H1 (cell line): ENCODE measurements at places on chromosomes 12 and 14.

DNA sequence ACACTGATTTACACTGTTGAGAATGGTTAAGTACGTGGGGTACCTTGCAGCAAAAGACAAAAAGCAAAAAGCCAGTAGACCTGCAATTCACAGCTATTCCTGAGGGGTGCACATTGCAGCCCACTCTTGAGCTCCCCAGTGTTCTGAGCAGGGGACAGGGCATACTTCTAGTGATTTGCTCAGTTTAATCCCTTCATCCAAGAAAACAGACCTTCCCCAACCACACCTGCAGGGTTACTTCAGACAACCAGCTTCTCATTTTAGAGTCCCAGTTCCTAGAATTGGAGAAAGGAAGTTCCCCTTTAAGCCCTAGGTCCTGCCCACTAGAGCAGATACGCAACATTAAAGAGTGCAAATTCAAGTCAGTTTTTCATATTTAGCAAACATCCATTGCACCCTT is 3.6 kb upstream of the WSB2 start:
- no peak for DNase-seq

- no peak for DNase-seq
Observed at GRCh38 chr12:96902076-96902475, 5.0 kb upstream of the NEDD1 start.

DNA sequence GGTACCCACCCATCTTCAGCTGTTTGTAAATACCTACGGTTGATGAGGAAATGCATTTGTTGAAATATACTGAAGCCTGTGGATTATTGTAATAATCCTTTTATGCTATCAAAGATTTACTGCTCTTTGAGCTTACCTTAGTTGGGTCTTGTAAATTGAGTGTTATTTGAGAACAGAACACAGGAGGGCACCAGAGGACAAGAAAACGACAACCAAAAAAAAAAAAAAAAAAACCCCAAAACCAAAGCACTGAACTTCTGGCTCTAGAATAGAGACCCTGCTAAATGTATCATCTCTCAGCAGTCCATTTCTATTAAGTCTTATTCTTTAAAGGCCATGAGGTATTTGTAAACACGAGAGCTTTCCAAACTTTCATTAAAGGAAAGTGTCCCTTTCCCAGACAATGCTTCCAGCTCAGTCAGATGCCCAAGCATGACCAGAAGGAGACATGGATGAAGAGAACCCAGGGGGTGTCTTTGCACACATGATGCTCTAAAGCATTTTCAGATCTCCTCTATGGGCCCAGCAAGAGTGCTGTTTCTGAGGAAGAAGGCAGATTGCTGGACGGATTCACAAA is 763.9 kb downstream of the NRXN3 start:
- DNase-seq, result no peak

DNA sequence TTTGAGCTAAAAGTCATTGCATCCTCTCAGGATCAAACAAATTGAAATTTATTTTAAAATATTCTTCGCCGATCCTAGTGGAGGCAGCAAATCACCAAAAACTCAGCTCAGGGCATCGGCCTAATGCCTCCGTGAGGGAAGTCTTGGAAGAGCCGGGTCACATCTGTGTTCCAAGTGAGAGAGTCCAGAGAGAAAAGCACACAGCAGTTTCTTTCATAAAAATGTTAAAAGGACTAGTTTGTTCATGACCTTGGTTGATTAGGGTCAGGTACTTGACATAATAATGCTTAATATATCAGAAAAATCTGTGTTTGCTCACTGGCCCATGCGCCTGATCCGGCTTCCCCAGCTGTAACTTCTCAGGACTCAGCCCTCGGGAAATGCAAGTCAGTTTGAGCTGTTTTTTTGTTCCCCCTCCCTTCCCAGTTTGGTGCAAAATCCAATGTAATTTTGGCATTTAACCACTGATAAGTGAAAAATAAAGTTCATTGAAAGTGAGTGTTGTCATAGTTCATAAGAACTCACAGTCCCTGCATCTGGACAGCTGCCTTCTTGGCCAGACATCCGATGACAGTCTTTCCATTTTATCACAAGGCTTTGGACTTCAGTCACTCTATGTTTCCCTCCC is 161.7 kb downstream of the CAND1 start:
- no peak for DNase-seq

DNA sequence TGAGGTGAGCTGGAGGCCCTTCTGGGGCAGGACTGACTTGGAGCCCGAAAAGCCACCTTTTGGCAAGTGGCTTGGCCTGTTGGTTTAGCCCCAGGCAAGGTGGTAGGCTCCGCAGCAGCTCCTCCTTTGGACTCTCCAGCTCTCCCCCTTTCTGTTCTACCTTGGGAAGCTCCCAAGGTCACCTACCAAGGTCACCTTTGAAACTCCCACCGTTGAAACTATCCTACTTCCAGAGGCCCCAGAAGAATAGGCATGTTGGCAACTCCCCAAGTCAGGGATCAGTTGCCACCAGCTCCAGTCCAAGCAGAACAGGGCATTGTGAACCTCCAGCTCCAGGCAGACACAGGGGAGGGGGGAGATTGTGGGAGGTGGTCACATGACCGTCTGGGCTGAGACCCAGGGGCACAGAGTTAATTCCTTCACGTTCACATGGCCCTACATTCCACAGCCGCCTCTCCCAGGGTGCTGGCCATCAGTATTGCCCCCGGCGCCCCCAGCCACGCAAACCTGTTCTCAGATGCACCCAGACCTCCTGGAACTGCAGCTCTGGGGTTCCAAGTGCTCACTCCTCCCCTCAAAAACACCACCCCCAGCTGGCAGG is 14.4 kb downstream of the IRF2BPL start:
- no peak for DNase-seq

DNA sequence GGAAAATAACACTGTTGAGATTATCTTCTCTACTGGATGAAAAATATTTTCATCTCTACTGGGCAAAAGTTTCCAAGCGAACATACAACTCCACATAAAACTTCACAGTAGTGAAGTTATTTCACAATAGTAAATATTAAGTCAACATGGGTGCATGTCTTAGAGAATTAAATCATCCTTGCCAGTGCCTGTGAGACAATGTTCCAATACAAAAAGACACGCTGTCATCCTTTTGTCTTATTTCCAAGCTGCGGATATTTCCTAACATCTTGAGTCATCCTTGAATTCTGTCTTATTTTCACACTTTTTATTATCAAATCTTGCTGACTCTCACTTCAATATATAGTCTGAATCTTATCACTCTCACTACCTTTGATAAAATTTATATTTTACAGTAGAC is 142.9 kb upstream of the KITLG start:
- no peak for DNase-seq

DNA sequence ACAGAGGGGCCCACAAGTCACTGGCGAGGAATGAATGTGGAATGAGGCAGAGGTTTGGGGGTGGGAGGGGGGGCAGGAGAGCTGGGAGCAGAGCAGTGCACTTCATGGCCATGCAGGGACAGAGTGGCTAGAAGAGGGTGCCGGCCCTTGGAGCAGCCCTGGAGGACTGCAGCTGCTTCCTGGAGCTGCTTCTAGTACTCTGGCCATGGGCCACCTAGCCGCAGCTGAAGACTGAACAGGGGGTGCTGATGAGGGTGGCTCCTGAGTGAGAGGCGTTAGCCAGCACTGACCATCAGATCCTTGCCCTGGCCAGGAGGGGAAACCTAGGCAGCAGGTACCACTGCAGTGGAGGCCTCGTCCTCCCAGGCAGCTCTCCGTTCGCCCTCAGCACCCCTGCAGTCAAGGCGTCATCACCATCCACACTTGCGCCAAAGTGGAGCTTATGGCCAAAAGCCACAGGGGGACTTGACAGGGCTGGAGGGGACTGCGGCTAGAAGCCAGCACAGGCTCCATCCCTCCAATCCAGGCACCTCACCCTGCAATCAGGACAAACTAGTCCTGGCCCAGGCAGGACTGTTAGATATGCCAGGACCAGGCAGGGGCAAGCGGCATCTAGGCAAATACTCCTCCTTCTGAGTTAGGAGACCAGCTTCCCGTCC is 16.4 kb downstream of the OTUB2 start:
- no peak for DNase-seq

GRCh38 chr14:95763875-95764274 is 50.0 kb upstream of the TCL1A start:
- DNase-seq, result no peak

- no peak for DNase-seq
Observed at GRCh38 chr12:99392091-99392850, 255.3 kb upstream of the GARIN6 start.

GRCh38 chr14:32560209-32560857 is 231.2 kb downstream of the AKAP6 start:
- no peak for DNase-seq

- no peak for DNase-seq
Observed at GRCh38 chr12:131044760-131045381, 91.2 kb downstream of the ADGRD1 start.

- peak; percentile 63 for DNase-seq
Observed at GRCh38 chr14:65255583-65256461, 153.5 kb upstream of the MAX start.

DNA sequence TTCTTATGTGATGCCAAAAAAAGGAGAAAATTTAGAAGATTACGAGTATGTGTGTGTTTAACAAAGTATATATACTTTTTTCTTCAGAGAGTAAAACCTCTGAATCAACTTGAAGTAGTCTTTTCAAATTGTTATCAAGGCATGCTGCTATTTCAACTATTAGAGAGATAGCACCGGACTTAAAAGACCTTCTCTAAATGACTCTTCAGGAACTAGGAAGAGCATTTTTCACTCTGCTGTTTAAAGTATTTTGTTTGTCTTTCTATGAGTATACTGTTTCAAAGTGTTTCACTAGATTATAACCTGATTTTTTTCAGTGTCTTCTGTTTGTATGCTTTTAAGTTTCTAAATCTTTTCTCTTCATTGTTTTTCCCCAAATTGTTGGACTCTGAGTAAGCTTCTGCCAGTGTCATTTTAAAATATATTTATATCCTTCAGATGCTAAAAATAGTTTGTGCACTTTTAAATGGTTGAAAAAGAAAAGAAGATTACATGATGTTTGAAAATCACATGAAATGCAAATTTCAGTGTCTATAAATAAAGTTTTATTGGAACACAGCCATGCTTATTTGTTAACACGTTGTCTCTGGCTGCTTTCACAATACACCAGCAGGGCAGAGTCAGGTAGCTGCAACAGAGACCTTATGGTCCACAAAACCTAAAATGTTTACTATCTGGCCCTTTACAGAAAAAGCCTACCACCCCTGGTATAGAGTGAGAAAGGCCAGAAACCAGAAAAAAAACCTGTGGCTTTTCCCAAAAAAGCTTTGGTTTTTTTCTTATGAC is 21.3 kb downstream of the CRADD start:
- no peak for DNase-seq

DNA sequence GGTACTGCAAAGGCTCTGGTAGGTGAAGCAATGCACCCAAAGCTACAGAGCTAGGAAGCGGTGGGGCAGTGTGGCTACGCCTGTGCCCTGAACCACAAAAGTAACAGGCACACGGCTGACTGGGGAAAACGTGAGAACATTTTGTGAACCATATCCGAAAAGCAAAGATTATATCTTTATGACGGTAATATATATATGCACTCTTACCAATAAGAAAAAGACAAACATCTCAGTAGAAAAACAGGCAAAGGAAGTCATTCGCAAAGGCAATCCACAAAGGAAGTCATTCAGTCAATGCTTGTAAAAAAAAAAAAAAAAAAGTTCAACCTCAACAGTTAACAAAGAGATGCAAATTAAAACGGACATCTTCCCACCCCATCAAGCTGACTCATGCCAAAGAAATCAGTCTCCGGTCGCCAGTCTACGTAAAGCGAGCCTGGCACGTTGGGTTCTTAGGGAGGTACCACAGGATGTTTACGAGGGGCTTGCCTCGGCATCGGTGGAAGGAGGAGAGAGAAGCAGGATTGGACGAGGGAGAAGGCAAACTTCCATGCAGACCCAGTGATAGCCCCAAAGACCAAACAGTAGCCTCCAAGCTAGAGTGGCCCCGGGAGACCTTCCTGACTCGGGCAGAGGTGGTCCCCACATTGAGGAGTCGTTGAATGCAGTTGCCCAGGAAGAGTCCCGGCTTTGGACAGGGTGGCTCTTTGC is 39.4 kb upstream of the PPP2R5C start:
- DNase-seq, result no peak

DNA sequence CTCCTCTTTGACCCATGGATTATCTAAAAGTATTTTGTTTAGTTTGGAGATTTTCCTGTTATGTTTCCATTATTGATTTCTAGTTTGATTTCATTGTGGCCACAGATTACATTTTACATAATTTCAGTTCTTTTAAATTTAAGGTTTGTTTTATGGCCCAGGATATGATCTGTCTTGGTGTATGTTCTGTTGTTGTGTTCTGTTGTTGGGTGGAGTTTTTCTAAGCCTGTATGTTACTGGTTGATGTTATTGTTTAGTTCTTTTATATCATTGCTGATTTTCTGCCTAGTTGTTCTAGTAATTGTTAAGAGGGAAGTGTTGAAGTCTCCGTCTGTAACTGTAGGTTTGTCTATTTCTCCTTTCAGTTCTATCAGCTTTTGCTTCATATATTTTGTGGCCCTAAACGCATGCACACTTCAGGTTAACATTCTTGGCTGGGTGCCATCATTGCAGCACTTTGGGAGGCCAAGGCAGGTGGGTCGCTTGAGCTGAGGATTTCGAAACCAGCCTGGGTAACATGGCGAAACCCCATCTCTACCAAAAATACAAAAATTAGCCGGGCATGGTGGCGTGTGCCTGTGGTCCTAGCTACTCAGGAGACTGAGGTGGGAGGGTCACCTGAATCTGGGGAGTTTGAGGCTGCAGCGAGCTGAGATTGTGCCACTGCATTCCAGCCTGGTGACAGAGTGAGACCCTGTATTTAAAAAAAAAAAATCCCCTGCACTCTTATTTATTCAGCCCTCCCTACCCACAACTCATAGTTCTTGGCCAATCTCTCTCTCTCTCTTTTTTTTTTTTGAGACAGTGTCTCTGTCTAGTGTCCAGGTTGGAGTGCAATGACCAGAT is 28.1 kb upstream of the CFL2 start:
- DNase-seq, result no peak
